CD4-positive, alpha-beta T cell treated with Interleukin-17A for 1 hour (primary cell): ENCODE measurements at places on chromosomes 4 and X.

DNA sequence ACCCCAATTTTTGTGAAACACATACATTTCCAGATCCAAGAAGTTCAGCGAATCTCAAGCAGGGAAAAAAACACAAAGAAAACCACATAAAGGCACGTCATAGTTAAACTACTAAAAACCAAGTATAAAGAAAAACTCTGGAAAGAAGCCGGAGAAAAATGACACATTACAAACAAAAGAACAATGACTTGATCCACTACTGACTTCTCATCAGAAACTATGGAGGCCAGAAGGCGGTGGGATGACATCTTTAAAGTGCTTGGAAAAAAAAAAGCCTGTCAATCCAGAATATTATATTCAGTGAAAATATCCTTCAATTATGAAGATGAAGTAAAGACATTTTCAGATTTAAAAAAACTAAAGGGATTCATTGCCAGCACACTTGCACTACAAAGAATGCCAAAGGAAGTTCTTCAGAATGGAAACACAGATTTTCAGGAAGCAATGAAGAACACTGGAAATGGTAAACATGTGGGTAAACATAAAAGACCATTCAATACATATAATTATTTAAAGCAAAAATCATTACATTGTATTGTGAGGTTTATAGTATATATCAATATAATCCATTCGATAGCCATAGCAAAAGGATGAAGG lies 32.6 kb upstream of the PPP2R2C start:
- no peak for DNase-seq

DNA sequence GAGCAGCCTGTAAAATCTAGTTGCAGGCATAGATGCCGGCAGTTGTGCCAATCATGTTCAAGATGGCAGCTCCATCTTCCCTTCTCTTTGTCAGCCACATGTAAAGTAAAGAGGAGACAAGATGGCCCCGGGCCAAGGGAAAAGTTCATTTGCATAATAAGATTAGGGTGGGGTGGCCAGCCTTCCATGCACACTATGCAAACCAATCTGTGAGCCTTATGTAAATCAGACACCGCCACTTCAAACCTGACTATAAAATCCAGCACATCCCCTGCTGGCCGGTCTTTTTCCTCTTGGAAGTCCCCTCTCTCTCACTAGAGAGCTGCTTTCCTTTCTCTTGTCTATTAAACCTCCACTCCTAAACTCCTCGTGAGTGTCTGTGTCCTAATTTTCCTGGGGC lies 78.9 kb upstream of the CBR4 start:
- no peak for DNase-seq

- no peak for DNase-seq
Measured at GRCh38 chr4:66516940-66517339, 846.7 kb upstream of the EPHA5 start.

DNA sequence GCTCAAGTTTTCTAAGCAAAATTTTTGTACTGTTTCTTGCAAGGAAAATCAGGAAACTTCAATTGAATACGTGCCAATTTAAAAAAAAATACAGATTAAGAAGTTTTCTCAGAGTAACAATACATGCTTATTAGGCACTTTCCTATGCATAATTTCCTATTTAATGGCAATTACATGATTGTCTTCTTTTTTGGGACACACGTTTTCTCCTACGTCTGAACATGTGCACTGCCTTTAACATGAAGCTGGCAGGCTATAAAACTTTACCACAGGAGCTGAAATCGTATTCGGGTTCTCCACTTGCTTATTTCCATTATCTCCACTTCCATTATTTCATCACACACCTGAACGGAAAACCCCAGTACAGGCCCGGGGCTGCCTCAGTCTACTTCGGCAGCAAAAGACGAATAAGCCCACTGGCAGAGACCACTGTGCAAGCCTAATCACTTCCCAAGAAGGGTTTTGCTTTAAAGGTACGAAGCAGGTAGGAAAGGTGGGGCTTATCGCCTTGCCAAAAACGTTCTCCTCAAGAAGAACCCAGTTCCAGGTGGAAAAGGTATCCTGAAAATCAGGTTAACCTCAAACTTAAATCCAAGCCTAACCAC lies 575 bp downstream of the RCHY1 start:
- DNase-seq = no peak

- no peak for DNase-seq
Measured at GRCh38 chr4:148007314-148007760, 275.4 kb downstream of the ARHGAP10 start.

- no peak for DNase-seq
Measured at GRCh38 chrX:44482575-44482974, 60.1 kb downstream of the FUNDC1 start.

GRCh38 chr4:129239088-129239487 lies 143.1 kb downstream of the C4orf33 start:
- no peak for DNase-seq

DNA sequence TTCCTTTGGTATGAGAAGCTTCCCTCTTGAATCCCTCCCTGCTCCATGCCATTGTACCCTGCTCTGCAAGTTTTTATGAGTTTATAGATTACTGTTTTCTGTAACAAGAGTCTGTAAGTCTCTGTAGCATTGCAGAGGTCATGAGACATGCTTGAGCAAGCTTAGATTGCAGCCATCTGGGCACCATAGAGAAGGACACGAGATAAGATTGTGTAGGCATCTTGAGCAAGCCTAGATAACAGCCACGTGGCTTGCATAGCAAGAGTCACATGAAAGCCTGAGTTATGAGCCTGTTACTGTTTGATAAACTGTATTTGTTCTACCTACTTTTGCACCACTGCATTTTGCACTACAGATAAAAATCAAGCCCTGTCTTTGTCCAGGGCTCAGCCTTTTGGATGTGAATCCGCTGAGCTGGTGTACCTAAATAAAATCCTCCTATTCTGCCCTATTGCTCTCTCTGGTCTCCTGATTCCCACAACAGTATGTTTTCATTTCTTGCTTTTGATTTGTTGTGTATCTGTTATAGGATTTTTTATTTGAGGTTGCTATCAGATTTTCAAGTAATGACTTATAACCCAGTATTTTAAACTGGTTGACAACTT lies 127.4 kb upstream of the ANKRD50 start:
- DNase-seq = no peak

GRCh38 chrX:120662662-120663061 lies 32.8 kb upstream of the C1GALT1C1 start:
- DNase-seq = no peak

- no peak for DNase-seq
Measured at GRCh38 chr4:169655401-169655800, 35.0 kb downstream of the CLCN3 start.

- no peak for DNase-seq
Measured at GRCh38 chrX:49695276-49696180, at the start of gene PAGE1. TSS of gene PAGE1 (minus strand) at chrX:49695984. CDS start at chrX:49694770, 1,214 bp downstream.

DNA sequence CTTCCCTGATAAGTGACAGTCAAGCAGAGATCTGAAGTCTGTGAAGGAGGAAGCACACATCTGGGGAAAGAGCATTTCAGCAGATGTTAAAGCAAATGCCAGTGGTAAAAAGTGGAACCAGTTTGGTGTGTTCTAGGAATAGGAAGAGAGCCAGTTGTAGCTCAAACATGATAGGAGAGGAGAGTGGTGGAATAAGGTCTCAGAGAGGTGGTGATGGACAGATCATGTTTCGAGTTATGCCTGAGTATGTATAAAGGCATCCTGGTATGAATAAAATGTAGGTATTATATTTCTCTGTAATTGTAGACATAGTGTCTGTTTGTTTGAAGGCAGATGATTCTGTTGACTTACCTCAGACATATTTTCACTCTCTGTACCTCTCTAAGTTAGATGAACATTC lies 89.1 kb downstream of the LARP7 start:
- no peak for DNase-seq

DNA sequence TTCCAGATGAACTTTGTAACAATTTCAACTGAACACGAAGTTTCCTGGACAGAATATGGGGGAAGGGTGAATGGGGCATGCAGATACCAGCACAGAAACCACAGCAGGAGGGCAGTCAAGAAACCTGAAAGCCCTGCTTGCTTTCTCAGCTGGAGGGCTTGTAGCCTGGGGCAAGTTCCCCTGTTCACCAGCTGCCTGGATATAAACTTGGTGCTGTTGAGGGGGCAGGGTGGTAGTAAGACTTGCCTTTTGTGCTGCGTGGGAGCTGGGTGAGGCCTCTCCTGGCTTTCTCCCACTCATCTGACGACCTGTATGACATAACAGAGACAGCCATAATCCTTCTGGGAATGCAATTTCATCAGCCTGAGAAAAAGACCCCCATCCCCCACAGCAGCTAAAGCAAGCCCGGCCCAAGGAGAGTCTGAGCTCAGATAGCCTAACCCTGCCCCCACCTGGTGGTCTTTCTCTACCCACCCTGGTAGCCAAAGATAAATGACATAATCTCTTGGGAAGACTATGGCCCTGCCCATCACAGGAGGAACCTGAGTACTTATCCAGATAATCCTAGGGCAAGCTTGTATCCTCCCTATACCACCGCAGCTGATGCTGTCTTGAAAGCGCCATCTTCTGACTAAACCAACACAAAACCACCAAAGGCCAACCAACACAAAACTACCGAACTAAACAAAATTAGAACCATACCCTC lies 234.3 kb downstream of the LAS1L start:
- DNase-seq = no peak

DNA sequence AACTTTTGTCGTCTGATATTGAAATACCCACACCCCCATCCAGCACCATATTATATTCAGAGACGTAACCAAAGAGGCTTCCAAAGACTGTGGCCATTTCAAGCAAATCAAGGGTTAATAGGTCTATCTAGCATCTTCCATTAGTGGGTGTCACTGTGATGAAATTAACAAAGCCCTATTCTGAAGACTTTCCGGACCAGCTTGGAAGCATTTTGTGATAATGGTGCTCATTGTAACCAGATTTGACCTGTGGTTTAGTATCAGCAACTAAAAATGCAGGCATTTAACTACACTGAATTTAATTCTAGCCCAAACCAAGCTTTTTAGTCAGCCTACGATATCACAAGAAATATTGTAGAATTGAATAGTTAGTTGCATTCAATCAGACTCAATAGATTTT lies 309.7 kb upstream of the TENM3 start:
- DNase-seq = no peak

- no peak for DNase-seq
Measured at GRCh38 chrX:129647418-129648410, 7.0 kb downstream of the APLN start.

- DNase-seq = no peak
Measured at GRCh38 chr4:177484613-177485021, 42.4 kb upstream of the AGA start.

GRCh38 chr4:25813448-25814106 lies 49.2 kb downstream of the SEL1L3 start:
- no peak for DNase-seq

DNA sequence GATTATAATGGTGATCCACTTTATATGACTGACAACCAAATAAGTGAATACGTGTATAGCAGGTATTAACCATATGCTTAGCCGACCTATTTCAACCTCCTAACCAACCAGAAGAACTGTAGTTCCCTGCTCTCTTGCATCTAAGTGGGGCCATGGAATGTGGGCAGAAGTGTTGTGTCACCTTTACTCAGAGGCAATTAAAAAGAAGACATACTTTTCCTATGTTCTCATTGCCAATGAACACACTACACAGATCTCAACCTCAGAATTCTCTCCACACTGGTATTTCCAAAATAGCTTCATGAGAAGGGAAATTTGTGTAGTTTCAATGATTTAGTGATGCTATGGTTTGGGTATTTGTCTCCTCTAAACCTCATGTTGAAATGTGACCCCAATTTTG lies 3.2 kb upstream of the NFKB1 start:
- no peak for DNase-seq

DNA sequence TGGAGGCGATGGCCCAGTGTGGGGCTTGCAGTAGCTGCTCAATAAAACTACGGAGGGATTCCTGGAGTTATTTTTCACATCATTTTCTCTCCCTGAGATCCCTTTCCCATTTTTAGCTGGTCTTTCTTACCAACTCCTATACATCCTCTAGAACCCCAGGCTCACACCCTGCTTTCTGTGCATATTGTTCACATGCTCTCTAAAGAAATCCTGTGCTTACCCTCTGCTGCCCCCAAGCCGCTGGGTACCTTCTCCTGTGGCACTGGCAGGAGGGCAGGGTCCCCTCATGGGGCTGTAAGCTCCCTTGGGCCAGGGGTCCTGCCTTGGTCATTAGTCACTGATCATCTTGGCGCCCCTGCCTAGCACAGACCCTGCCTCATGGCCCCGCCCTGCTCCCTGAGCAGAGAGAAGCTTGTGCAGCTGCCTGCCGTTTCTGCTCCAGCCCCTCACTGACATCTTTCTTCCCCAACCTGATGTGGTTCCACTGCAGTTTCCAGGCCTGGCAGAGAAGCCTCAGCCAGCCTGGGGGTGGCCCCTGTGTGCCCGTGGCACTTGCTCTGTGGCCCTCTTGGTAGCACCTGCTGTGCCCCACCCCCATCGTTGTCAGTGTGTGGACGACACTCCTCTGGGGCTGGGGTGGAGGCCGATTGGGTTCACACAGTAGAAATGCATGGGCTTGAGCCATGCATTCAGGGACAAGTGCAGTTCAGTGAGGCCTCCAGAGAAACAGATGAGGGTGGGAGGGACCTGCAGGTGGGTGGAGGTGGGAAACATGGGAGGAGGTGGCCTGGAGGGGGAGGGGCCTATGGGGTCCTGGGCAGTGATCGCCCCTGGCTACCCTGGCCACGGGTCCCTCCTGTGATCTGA lies 69.5 kb downstream of the WFS1 start:
- no peak for DNase-seq

DNA sequence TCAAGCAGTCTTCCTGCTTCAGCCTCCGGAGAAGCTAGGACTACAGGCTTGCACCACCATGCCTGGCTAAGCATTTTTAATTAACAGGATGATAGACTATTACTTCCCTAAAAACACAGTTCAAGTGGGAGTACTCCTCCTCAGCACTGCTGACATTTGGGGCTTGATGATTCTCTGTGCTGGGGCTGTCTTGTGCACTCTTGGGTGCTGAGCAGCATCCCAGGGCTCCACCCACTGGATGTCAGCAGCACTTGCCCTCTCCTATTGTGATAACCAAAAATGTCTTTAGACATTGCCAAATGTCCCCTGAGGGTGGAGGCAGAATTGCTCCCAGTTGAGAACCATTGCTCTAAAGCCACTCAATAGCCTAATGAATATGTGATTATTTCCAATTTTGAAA lies 60.4 kb downstream of the CLCN4 start:
- no peak for DNase-seq

DNA sequence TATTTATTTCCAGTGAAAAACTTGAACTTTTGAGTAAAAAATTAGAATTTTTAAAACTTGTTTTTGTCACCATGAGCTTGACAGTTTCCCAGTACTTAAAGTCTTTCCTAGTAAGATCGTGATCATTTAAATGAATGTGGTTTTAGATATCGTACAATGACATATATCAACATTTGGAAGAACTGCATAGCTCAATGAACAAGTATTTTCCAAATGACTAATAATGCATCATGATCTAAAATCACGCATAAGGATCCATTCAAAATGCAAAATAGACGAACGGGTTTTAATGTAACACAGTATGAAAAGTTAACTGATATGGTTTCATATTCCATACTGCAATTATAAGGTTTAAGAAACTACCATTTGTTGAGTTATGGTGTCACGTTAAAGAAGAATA lies 4.1 kb upstream of the NDNF start:
- DNase-seq = no peak

DNA sequence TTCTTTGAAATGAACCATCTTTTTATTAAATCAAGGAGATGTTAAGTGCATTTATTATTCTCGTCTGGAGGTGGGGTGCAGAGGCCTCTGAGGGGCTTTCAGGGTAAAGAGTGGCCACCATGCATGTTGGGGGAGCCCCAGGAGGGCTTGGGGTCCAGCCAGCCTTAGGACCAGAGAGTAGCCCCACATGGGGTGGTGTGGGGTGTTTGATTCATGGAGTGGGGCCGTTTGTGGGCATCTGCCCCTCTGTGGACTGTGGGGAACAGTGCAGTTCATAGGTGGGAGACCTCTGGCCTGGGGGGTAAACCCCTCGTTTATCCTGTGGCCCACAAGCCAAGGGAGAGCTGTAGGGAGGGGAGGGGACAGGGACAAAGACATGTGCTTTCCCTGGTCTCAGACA lies 26.9 kb downstream of the HTRA3 start:
- no peak for DNase-seq
